D341Med (cell line): ENCODE measurements at places on chromosomes 1 and 21.

DNA sequence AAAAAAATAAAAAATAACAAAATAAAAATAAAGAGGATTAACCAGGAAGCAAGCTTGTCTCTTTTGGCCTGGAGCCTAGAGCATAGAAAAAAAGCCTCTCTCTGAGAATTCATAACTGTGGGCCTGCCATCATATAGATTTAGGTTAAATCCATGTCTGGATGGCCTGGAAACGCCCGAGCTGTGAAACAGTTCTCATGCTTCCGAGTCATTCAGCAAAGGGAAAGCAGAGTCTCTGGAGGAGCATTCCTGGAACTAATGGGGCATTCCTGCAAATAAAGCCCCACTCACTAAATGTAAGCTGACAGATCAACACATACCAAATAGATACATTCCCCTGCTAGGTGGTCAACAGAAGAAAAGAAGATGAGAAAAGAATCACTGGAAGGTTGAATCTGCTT lies 75.8 kb upstream of the GNG4 start:
- DNase-seq = no peak

DNA sequence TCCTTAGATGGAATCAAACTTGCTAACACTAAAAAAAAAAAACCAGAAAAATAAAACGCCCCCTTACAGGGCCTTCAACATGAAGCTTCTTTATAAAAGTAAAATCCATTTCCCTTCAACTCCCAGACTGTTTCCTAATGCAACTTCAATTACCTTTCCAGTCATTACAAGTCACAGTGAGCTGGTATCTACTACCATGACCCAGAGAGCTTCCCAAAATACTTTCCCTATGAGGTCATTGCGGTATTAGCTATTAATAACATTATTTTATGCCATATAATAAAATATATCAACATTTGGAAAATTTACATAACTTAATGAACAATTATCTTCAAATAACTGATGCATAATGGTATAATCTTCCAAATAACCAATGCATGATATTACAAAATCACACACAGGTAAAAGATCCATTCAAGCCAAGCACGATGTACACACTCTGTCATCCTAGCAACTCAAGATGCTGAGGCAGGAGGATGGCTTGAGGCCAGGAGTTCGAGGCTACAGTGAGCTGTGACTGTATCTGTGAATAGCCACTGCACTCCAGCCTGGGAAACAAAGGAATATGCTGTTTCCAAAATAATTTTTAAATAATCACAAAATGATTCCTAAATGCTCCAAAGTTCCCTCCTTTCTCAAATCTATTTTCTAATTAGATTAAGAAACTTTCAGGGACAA lies 24.1 kb downstream of the EIF4G3 start:
- DNase-seq = no peak

GRCh38 chr1:233394860-233395717 lies 67.6 kb downstream of the MAP3K21 start:
- DNase-seq = peak; percentile 67

DNA sequence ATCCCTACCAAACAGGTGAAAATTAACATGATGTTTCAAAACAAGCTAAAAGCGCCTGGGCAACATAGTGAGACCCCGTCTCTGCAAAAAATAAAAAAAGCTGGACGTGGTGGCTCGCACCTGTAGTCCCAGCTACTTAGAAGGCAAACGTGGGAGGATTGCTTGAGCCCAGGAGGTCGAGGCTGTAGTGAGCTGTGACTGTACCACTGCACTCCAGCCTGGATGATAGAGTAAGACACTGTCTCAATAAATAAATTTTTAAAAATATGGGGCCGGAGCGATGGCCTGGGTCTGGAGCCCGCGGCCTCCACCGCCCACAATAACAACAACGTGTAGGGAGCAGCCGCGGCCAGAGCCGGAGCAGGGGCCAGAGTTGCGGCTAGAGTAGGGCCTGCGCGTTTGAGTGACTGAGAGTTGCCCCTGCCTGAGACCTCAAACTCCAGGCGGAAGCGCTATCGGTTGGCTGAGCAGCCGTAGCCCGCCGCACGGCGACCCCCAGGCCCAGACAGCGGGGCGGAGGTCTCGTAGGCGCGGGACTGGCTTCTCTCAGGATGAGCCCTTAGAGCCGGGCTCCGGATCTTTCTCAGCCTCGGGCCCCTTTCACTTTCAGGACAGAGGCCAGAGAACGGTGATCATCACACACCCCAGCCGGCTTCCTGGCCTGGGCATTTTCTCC lies 41.4 kb downstream of the ZMYM1 start:
- DNase-seq = peak; percentile 19
